ENCODE measurements at places on chromosomes 12 and 14.

DNA sequence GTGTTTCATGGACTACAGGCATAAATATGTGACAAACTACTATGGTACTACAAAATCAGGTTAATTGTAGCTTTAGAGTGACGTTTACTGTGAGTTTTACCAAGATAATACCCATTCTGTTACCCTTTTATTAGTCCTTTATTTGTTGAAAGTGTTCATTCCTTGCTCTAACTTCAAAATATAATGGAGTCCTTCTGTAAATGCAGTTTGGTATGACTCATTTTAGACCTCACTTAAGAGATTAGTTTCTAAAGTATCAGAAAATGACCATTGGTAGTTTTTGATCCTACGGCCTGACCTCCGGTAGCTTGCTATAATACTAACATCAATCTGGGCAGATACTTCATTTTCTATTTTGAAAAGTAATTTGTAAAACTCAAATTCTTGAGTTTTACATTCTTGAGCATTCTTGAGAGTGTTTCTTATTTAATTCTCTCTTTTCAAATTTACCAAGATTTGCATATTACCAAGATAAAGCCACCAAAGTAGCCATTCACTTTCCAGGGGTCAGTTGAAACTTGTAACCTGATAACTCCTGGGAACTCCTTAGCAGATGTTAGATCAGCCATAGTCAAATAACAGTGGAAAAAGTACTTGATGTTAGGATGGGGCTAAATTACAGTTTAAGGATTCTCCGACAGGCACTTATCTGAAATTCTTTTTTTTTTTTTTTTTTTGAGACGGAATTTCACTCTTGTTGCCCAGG is 4.2 kb downstream of the HSPA2 start:
- DNase-seq = no peak

- DNase-seq = no peak
These were observed 14.3 kb upstream of the FBXW8 start for GRCh38 chr12:116896411-116896924.

- no peak for DNase-seq
These were observed 205.0 kb downstream of the ADAMTS20 start for GRCh38 chr12:43347026-43347425.

DNA sequence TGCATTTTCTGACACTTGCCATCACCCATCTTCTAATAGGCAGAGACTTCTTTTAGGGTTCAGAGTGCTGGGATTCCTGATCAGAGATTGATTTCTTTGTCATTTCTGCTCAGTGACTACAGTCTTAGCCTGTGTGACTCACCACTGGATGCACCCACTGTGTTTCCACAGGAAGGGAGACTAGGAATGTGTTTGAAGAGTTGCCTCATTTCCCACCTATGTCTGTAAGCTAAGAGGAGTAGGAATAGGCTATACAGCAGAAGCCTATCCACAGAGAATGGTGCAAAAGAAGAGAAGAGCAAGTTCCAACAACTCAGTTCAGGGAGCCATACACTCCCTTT is 60.2 kb upstream of the ACTN1 start:
- no peak for DNase-seq

DNA sequence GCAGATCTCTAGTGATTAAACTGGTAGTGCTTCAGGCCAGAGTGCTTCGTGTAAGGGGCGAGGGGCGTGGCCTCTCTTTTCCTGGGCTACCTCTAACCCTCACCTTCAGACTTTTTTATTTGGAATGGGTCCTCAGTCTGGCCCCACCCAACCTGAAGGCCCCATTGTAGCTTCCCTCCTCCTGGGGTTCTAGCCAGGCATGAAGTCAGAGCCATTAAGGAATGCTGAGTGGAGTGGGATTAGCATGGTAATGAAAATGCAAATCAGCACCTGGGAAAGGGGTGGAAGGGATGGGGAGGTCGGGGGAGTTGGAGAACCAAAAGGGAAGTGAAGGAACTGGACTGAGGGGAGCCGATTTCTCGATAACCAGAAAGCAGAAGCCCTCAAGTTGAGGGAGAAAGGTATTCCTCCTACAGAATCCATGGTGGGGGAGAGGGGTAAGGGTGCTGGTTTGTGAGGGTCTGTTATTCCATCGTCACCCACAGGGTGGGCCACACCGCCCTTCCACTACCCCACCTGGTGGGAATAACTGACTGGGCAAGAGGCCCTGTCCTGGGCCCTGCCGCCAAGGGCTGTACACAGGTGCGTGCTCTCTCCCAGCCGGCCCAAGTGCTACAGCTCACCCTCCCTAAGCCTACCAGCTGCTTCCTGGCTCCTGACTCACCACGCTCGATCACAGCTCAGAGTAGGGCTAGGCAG is 14.1 kb downstream of the ZFHX2 start:
- no peak for DNase-seq

DNA sequence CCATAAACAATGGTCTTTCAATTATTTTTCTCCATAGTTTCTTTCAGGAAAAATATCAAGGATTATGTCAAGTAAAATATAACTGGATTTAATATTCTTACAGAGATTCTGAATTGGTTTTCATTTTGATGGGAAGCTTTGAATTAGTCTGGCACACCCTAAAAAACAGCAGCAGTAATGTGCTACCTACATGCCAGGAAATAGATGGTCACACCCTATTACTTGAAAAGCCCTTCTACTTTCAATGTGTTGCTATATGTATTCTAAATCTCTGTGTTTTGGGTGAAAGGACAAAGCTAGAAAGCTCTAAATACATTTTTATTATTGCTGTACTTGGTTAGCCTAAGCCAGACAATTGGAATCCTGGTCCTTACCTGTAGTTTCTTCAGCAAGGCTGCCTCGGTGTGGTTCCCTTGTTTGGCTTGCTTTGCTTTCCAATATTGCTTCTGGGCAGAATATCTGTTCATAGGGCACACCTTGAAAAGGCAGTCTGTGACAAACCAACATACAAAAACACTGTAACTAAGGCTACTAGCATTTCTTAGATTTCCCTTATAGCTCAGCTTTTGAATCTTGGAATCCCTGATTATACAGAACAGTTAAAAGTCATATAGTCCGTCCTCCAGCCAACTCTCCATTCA is 107.6 kb downstream of the ITPR2 start:
- DNase-seq = no peak

DNA sequence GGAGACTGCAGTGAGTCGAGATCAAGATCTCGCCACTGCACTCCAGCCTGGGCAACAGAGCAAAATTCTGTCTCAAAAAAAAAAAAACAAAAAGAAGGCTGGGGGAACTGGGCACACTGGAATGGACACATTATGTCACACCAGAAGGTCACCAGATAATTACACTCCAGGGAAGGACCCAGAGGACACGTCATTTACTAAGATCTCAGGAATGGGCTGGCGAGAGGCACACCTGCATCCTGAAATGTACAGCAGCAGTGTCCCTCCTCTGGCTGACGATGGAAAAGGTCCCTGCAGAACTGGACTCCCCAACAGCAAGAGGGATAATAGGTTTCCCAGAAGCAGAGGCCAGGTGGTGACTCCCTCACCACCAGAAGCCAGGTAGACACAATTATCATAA is 243.5 kb downstream of the BCL11B start:
- DNase-seq = no peak

GRCh38 chr12:116320791-116321217 is 43.3 kb upstream of the MED13L start:
- no peak for DNase-seq

- DNase-seq = no peak
These were observed 32.2 kb downstream of the DIP2B start for GRCh38 chr12:50536831-50537537.

- no peak for DNase-seq
These were observed 201.2 kb downstream of the SYNE2 start for GRCh38 chr14:64053694-64054669.

DNA sequence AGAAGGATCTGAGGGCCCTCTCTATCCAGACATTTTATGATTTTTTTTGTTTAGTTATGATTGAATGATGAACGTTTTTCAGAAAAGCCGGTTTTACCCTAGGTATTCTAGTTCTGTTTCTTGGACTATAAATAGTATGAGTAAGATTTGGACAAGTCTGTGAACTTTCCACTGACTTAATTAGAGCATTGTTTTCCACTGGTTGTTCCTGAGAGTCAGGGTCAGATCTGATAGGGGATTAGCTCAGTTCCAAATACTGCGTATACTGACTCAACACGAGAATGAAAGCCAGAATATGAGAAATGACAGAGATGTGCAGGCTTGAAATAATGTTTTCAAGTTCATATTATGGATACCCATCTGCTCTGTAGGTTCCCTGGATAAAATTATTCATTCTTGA is 361.6 kb downstream of the AEBP2 start:
- no peak for DNase-seq

DNA sequence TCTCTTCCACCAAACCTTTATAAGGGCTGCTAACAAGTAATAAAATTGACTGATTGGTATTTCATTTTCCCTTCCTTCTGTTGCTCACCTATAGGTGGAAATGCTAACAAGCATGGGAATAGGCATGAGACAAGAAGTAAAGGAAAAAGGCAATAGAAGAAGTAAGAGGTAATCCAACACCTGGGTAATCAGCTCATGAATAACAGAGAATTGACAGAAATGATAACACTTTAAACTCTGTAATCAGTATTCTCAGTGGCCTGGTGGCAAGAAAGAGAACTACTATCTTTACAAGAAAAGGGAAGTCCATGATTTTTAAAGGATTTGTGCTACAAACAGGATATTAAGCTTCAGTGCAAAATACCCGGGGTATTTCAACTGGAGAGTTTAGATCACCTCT is 737.8 kb downstream of the RERGL start:
- no peak for DNase-seq

GRCh38 chr14:63632932-63633514 is 8.6 kb downstream of the WDR89 start:
- no peak for DNase-seq

- no peak for DNase-seq
These were observed 80.8 kb downstream of the EMP1 start for GRCh38 chr12:13277293-13277692.

- no peak for DNase-seq
These were observed 39.0 kb downstream of the SLCO1B1 start for GRCh38 chr12:21169878-21170472.

DNA sequence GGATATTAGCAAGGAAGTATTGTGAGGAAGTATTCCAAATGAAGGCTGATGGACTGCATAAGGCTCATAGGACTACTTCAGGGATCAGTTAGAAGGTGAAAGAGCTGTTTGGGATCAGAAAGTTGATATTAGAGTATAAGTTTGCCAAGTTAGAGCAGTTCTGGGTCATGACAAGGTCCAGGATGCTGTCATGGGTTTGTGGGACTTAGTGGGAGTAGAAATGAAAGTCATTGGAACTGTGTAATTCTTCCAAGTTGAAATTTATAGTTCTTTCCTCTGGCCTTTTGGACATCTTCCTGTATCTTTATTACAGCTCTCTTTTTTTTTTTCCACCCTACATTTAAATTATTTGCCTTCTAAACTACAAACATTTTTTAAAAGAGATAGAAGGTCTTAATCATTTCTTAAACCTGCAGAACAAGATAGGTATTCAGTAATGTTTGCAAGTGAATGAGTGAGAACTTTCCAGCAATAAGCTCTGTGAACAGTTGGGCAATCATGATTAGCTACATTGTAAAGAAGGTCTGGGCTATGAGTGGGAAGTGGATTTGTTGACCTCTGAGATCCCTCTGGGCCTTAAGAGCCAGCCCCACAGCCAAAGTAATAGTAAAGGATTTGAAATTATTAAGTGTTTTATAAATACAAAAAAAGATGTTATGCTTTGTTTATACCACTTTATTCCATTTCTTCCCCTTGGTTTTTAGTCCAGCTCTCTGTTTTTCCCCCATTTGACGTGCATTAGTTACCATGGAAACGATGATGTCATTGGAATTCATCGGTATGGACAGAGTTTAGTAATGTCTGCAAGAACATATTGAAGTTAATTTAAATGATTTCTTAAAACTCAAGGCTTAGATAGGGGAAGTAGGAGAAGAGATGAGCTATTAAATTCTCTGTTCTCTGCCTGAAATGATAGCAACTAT is 247.9 kb upstream of the ARHGAP5 start:
- DNase-seq = no peak

GRCh38 chr14:79064214-79064613 is 894.0 kb downstream of the NRXN3 start:
- no peak for DNase-seq

GRCh38 chr14:44149597-44149996 is 357.5 kb downstream of the FSCB start:
- DNase-seq = no peak

- no peak for DNase-seq
These were observed 30.6 kb upstream of the SLC38A2 start for GRCh38 chr12:46402941-46403718.

- DNase-seq = no peak
These were observed 59.8 kb downstream of the SERPINA3 start for GRCh38 chr14:94671870-94672444.

- no peak for DNase-seq
These were observed 118.5 kb upstream of the C14orf180 start for GRCh38 chr14:104460791-104461651.

DNA sequence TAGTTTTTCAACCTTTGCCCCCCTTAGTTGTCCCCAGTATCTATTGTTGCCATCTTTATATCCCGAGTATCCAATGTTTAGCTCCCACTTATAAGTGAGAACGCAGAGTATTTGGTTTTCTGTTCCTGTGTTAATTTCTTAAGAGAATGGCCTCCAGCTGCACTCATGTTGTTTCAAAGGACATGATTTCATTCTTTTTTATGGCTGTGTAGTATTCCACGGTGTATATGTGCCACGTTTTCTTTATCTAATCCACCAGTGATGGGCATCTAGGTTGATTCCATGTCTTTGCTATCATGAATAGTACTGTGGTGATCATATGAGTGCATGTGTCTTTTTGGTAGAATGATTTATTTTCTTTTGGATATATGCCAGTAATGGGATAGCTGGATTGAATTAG is 72.0 kb downstream of the GCH1 start:
- no peak for DNase-seq

DNA sequence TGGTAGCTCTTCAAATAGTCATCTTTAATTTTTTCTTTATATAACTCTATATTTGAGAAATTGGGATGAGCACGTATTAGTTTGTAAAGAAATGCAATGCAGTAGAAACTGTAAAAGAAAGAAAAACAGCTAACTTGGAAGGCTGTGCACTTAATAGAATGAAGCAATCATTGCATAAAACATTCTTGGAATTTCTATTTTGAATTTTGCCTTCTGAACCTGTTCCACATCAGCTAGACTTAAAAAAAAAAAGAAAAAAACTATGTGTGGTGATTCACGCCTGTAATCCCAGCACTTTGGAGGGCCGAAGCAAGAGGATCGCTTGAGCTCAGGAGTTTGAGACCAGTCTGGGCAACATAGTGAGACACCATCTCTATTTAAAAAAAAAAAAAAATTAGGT is 29.4 kb downstream of the SCN8A start:
- no peak for DNase-seq

DNA sequence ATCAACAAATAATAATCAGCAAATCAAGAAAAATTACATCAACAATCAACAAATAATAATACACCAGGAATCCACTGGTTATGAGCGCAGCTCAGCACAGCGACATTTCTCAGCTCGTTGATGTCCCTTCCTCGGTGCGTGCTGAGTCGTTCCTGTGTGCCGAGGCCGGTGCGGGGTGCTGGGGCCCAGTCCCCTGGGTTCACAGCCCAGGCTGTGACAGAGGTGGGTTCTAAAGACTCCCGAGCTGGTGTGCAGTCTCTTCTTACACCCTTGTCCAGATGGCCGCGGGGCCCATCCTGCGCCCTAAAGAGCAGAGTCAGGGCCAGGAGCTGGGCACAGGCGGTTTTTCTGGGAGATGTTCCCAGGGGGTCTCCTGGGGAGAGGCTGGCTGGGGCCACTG is 26.9 kb upstream of the TRAF3 start:
- no peak for DNase-seq
